ENCODE measurements at places on chromosomes 12 and 14.

DNA sequence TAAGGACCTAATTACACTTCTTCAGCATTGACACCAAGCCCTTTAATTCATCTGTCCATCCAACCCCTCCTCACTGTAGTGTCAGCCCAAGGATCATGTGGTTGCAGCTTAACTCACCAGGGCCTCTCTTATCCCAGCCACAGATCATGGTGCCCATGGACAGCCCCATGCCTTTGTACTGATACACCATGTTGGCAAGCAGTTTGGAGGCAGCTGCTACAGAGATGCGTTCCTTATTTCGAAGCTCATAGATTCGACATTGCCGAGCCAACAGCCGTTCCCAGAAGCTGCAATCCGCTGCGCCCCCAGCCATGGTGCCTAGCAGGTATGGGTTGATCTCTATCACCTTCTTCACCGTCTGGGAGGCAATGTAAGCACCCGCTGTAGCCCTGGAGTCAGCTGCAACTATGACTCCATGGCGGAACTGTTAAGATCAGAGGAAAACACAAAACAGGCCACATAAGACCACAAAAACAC is 1.4 kb downstream of the PSMB5 start:
- no peak for DNase-seq

DNA sequence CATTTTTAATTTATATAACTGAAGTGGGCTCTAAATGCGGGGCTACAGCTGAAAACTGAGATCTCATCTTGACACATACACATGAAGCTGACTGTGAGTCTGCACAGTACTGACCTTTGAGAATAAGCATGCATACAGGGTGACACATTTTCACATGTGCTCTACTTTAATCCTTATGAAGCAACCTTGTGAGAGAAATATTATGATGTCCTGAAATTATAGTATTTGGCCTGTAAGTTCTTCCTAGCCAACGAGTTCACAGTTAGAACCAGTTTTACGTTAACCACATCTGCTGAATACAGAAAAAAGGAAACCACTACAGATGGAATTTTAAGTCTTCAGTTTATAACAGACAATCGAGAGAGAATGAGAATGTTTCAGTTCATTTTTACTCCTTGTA is 70.3 kb downstream of the SPPL3 start:
- DNase-seq: no peak

GRCh38 chr12:42935090-42935489 is 345.5 kb upstream of the PRICKLE1 start:
- DNase-seq: no peak

DNA sequence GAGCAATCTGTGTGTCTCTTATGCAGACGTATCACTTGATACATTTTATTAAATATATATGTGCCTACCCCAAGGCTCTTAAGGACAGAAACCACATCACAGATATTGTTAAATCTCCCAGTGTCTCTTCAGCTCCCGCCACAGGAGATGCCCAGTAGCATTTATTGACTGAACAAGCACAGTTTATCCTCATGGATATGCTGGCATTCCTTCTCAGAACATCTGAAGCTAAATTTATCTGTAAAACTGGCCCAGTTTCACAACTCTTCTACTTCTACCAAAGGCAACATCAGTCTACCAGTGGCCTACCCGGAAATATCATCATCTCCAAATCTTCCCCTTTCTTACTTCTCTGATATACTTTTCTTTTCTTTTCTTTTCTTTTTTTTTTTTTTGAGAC is 10.7 kb downstream of the APOLD1 start:
- DNase-seq: no peak

DNA sequence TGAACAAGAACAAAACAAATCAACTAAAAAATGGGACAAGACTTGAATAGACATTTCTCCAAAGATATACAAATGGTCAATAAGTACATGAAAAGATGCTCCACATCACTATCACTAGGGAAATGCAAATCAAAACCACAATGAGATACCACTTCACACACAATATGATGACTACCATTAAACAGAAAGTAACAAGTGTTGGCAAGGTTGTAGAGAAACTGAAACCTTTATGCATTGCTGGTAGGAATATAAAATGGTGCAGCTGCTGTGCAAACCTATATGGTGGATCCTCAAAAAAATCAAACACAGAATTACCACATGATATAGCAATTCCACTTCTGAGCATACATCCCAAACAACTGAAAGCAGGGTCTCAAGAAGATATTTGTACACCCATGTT is 5.2 kb downstream of the SMAGP start:
- no peak for DNase-seq

DNA sequence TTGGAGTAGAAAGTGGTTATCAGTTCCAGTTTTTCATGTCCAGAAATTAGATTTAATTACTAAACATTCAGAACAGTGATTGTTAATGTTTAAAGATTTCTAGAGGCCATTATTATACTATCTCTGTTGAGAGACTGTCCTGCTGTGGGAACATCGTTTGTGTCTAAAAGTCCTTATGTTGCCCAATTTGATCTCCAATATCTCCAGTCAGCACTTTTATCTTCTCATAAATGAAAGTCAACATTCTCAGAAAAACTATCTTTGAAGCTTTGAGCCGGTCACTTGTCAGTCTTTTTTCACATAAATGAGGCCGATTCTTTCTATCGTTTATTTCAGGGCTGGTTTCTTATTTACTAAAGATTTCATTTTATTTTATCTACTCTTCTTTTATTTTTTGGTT is 90.8 kb upstream of the NPAS3 start:
- DNase-seq: no peak

GRCh38 chr14:75312341-75312740 is 33.7 kb downstream of the FOS start:
- DNase-seq: no peak

GRCh38 chr14:93971635-93972027 is 4.7 kb downstream of the ASB2 start:
- no peak for DNase-seq

GRCh38 chr14:24368562-24369252 is 723 bp downstream of the NFATC4 start:
- peak; percentile 64 for DNase-seq

- no peak for DNase-seq
Observed at GRCh38 chr14:22769369-22769768, 2.9 kb downstream of the OXA1L start.

- DNase-seq: no peak
Observed at GRCh38 chr14:24252289-24253124, 10.1 kb upstream of the TINF2 start.

DNA sequence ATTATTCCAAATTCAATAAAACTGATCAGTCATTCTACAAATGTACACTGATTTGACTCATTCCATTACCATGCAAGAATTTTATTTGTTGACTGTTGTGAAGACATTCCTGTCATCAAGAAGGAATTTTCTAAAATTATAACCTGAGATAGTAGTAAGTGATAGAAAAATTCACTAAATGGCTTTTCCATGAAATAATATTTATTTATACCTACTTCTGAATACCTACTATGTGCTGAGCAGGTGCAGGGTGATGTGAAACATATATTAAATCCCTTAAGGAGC is 841.7 kb downstream of the NRXN3 start:
- no peak for DNase-seq

- DNase-seq: no peak
Observed at GRCh38 chr12:130768120-130768519, 52.0 kb upstream of the RIMBP2 start.

- DNase-seq: no peak
Observed at GRCh38 chr14:33788161-33788560, 162.7 kb downstream of the EGLN3 start.

DNA sequence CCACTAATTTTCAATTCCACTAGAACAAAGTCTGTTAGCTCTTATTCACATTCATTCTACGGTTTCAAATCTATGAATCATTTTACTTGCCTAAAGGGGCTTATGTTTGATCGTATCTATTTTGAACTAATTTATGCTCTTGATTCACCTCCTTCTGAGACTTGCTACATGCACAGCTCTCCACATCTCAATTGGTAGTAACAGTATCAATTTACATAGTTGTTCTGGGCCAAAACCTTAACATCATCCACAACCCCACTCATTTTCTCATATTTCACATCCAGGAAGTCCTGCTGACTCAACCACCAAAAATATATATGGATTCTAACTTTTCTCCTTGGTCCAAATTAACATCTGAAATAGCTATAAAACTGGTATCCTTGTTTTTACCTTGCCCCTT is 208.6 kb downstream of the RASSF9 start:
- no peak for DNase-seq

All from OCI-M1 (cell line).